ENCODE measurements at places on chromosomes 5 and 9.

DNA sequence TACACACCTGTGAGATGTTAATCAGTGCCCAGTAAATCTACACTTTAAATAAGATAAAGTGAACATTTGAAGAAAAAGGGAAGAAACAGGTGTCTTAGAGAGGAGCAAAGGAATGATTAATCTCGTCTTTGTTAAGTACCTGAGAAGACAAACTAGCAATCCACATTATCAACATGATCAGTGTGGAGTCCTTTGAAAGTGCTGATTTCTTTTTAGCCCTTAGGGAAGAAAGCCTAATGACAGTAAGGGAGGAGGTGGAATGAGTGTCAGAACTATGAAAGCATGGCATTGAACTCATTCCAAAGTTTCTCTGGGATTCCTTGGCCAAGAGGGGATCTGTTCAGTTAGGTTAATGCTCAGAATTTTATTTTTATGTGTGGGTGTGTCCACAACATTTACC is 1109.0 kb upstream of the ACO1 start:
- DNase-seq = no peak

DNA sequence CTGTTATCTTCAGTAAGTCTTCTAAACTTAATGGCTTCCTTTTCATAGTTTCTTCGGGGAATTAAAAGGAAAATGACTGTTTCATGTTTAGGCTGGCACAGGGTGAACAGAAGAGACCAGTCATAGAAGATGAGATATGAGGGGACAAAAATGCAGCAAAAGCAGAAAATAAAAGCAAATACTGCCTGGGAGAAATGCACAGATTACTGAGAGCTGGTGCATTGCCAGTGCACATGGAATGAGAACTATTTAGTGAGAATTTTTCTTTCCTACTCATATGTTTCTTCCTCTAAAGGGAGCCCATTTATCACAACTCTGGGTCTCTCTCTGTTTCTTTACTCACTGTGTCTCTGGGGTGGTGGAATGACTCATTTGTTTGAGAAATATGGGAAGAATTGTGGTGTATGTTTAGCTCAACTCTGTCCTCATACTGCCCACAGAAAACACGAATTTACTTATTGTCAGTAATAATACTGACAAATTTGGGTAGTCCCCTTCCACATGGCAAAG is 25.9 kb upstream of the ANKRD55 start:
- no peak for DNase-seq

- peak; percentile 6 for DNase-seq
Observed at GRCh38 chr9:13027879-13028278, 251.6 kb downstream of the MPDZ start.

DNA sequence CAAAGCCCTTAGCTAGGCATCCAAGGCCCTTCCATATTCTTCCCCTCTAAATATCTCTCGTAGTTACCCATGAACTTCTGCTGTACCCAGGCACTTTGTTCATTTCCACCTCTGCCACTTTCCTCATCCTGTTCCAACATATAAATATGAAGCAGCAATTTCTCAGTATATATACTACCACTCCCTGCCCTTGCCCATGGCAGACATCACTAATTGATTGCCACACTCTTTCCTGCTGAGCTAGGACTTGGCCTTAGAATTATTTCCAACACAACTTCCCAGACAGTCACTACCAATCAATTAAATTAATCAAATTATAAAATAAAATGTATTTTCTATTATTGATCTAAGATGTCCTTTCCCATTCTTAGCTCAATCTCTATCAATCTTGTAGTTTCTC is 8.5 kb downstream of the INSYN2B start:
- no peak for DNase-seq

GRCh38 chr9:116899337-116900006 is 212.4 kb downstream of the TRIM32 start:
- no peak for DNase-seq

GRCh38 chr9:86405926-86406325 is 51.7 kb upstream of the TUT7 start:
- no peak for DNase-seq

- DNase-seq = peak; percentile 69
Observed at GRCh38 chr5:6576861-6577501, 55.9 kb downstream of the NSUN2 start.

- no peak for DNase-seq
Observed at GRCh38 chr9:70988551-70988950, 132.9 kb downstream of the TRPM3 start.

GRCh38 chr9:107214915-107215314 is 68.2 kb upstream of the RAD23B start:
- no peak for DNase-seq

- no peak for DNase-seq
Observed at GRCh38 chr9:2231829-2232228, 216.7 kb downstream of the SMARCA2 start.

Data from NCI-H1694 treated with DMSO at 0.1 percent for 48 hours (cell line).